ENCODE measurements at places on chromosomes 7 and 10. TPM values are rescaled to one million over a fixed set of nuclear protein-coding genes. Genes with fewer than 3 reads are reported as not detected.

GRCh38 chr10:75014516-75015230 is 96.8 kb upstream of the SAMD8 start:
- H3K4me3 ChIP-seq = no peak overlapping the region
- H3K27me3 ChIP-seq = no peaks in the 10 kb centered on the region
- H3K4me1 ChIP-seq = peaks cover 33% of the 10 kb centered on the region
- no peak overlapping the region for H3K27ac ChIP-seq
- peaks cover 15% of the 10 kb centered on the region for H3K36me3 ChIP-seq
- DNase-seq = no peak

GRCh38 chr10:116826803-116827202 is 22.5 kb upstream of the ENO4 start:
- DNase-seq = no peak
- H3K4me3 ChIP-seq = no peak overlapping the region
- H3K27me3 ChIP-seq = no peaks in the 10 kb centered on the region
- peaks cover 17% of the 10 kb centered on the region for H3K36me3 ChIP-seq
- H3K27ac ChIP-seq = no peak overlapping the region

FAM25A gene
- not detected for total RNA-seq

GRCh38 chr7:65927489-65928448 is 54.2 kb downstream of the GUSB start:
- H3K4me3 ChIP-seq = peak overlapping the region; percentile 6
- no peak for DNase-seq
- no peaks in the 10 kb centered on the region for H3K36me3 ChIP-seq

PDCD11 gene
- 46.3 TPM for total RNA-seq

Measured in type B pancreatic cell (in vitro differentiated cells).